ENCODE measurements at places on chromosomes 7 and 10. TPM values are rescaled to one million over a fixed set of nuclear protein-coding genes. Genes with fewer than 3 reads are reported as not detected.

The CDHR3 gene
- 7.7 TPM for total RNA-seq

The PRKAG2 gene
- total RNA-seq = 43.4 TPM

- DNase-seq = no peak
Observed at GRCh38 chr7:75578081-75578480, 86.0 kb downstream of the SPDYE5 start.

- peak; percentile 44 for DNase-seq
Observed at GRCh38 chr10:131846240-131847101, 54.3 kb upstream of the PPP2R2D start.

- DNase-seq = no peak
Observed at GRCh38 chr7:31056775-31057346, 4.8 kb downstream of the ADCYAP1R1 start.

GRCh38 chr10:23094786-23095403, 484 bp upstream of the MSRB2 start:
- no peak for DNase-seq

DNA sequence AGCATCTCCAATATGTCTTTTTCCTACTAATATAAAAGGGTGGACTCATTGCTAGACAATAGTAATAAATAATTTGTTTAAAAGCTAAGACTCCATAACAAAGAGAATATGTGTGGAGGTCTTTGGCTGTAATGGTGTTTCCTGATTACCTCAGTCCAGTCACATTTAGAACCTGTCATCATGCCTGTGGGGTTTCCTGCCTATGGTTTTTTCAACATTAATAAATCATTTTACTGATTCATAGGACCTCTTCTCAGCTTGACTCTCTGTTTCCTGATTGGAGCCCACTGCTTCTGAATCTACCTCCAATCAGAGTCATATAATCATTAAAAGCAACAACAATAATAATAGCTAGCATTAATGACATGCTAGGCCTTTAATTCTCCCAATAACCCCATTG, 52.4 kb upstream of the GNAI1 start:
- DNase-seq = no peak

- DNase-seq = no peak
Observed at GRCh38 chr7:43695365-43695764, 34.0 kb downstream of the COA1 start.

DNA sequence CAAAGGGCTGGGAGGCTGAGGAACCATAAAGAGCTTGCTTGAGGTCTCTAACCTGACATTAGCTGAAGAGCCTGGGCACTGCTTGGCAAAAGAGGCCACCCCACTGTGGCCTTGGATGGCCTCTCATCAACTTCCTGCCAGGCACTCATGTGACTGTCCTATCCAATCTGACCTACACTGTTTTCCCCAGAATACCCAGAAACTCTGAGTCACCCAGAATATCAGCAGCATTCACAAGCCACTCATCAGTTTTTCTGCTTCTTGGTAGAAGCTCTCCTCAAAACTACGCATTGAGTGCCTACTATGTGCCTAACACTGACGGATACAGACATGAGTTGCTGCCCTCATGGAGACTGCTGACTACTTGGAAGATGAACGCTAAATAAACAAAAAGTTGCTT, 4.1 kb upstream of the NT5C2 start:
- DNase-seq = peak; percentile 71

All from left lobe of liver (tissue), 2 donors.